Mesendoderm (in vitro differentiated cells): ENCODE measurements at places on chromosomes 5 and 9.

DNA sequence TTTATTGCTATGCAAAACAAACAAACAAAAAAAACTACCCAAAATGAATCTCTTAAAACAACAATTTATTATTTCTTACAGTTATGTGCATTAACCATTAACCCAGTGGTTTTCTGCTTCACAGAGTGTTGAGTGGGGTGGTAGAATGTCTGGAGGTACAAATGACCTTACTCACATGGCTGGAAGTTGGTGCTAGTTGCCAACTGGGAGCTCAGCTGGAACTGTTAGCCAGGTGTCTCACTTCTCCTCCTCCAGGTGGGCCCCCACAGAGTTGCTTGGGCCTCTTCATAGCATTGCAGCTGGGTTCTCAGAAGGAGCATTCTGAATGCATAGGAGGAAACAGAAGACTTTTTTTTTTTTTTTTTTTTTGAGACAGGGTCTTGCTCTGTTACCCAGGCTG, 10.5 kb upstream of the B4GALT1 start:
- no peak for DNase-seq
- no peaks in the 10 kb centered on the region for H3K4me1 ChIP-seq
- no peak overlapping the region for H3K4me3 ChIP-seq
- H3K27me3 ChIP-seq = no peaks in the 10 kb centered on the region

DNA sequence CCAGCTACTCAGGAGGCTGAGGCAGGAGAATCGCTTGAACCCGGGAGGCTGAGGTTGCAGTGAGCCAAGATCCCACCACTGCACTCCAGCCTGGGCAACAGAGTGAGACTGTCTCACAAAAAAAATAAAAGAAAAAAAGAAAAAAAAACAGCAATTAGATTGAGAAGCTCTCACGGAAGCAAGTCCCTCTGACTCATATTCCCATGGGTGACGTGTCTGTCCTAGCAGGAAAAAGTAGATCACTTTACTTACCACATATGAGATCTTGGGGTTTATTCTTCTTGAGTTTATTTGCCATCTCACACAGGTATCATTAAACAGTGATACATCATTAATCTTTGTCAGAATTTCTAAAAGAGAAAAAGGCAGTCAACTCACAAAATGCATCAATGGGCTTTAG, 62.6 kb downstream of the SUSD1 start:
- H3K36me3 ChIP-seq = no peaks in the 10 kb centered on the region
- no peak overlapping the region for H3K4me3 ChIP-seq
- no peaks in the 10 kb centered on the region for H3K4me1 ChIP-seq
- no peak overlapping the region for H3K27ac ChIP-seq

DNA sequence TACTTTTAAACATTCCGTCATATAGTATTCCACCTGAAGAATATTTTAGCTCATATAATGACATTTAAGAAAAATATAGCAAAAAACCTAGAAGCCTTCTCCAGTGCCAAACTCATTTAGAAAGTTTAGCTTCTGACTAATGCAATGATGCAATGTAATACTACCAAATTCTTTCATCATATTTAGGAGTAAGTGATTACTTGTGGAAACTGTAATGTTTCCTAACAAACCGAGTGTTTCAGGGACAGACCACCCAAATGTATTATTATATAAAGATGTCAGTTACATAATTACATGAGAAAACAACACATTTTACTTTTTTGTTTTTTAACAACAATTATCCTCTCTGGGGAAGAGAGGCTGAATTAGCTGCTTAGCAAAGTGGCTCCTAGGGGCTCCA, 316.2 kb downstream of the ARL15 start:
- H3K36me3 ChIP-seq = no peaks in the 10 kb centered on the region
- DNase-seq = no peak
- no peaks in the 10 kb centered on the region for H3K27me3 ChIP-seq
- H3K27ac ChIP-seq = no peak overlapping the region

GRCh38 chr5:64900618-64901017, 131.9 kb downstream of the CWC27 start:
- no peaks in the 10 kb centered on the region for H3K36me3 ChIP-seq

- no peak for DNase-seq
- no peak overlapping the region for H3K27ac ChIP-seq
- H3K4me1 ChIP-seq = no peaks in the 10 kb centered on the region
- H3K4me3 ChIP-seq = no peak overlapping the region
- no peaks in the 10 kb centered on the region for H3K27me3 ChIP-seq
Observed at GRCh38 chr5:165527577-165527976, 2022.2 kb downstream of the MAT2B start.

- H3K4me3 ChIP-seq = no peak overlapping the region
- no peaks in the 10 kb centered on the region for H3K27me3 ChIP-seq
- no peak overlapping the region for H3K27ac ChIP-seq
- no peaks in the 10 kb centered on the region for H3K4me1 ChIP-seq
Observed at GRCh38 chr5:4847766-4848165, 292.4 kb upstream of the ADAMTS16 start.

DNA sequence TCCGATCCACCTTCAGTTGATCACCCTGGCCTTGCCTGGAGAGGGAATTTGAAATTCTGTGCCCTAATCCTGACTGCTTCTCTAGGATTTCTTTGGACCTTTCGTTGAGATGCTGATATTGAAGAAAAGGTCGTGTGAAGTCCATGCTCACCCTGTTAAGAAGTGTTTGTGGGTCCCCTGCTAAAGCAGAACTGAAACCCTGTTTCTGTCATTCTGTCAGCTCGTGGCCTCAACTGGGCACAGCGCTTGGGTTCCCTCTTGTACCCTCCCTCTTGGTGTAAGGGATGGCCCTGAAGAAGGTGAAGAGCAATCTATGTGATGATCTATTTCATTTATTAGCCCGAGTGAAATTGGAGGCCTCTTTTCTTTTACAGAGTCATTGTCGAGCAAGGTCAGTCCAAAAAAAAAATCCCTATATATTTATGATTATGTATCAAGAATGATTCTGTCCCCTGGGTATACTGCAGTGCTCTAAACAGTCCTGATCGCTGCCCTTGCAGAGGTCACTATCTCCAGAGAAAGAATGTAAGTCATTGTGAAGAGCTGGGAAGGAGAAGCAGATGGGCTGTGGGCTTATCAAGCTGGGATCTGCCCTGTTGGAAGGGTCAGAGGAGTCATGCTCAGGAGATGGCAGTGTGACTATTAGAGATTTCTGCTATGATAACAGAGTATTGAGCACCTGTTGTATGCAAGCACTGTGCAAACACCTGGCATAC, 56.1 kb downstream of the WWC1 start:
- no peaks in the 10 kb centered on the region for H3K36me3 ChIP-seq
- H3K4me3 ChIP-seq = no peak overlapping the region
- DNase-seq = peak; percentile 57
- H3K4me1 ChIP-seq = peaks cover 4% of the 10 kb centered on the region
- no peak overlapping the region for H3K27ac ChIP-seq
- H3K27me3 ChIP-seq = no peaks in the 10 kb centered on the region

DNA sequence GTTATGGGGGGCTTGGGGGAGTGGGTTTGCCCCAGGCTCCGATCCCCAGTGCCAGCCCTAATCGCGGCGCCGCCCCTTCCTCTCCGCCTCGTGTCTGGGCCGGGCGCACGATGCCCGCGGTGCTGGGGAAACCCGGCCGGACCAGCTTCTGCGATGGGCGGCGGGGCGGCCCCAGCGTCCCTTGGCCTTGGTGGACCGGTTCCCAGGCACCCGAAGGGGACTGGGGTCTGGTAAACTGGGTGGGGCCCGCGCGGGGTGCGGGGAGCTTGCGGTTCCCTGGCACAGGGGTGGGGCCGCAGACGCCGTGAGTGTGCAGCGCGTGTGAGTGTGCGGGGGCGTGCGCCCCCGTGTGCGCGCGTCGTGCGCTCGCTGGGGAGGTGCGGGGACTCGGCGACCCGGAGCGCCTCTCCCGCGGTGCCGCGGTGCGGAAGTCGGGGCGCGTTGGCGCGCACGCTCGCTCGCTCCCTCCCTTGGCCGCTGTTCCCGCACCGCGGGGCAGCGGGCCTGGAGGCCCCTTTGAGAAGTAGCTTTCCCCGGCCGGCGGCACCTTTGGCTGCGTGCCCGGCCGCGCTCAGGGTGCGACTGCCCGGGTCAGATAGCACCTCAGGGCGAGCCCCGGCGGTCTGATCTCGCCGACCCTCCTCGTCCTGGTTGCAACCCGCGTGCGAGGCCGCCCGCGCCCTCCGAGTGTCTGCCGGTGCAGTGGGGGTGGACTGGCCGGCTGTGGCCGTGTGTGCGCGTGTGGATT, 568 bp downstream of the MACIR start:
- H3K27ac ChIP-seq = peak overlapping the region; percentile 80
- H3K4me1 ChIP-seq = no peaks in the 10 kb centered on the region
- no peaks in the 10 kb centered on the region for H3K27me3 ChIP-seq
- H3K36me3 ChIP-seq = no peaks in the 10 kb centered on the region
- peak; percentile 61 for DNase-seq
- H3K4me3 ChIP-seq = peak overlapping the region; percentile 87

DNA sequence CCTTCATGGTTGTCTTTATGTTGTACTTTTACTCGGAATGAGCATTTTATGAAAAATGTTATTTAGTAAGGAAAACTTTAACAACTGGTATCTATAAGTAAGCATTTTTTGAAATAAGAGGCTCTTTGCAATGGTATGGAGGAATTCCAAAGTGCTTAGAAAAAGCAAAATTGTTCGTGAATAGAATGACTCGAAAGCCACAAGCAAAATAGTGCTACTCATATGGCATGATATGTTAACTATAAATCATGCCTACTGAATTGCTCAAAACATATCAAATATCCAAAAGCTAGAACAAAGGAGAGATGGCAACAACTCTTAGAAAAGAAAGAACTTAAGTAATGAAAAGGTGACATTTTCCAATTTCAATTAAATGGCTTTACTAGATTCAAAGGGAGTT, 216.3 kb downstream of the KIAA0825 start:
- no peaks in the 10 kb centered on the region for H3K27me3 ChIP-seq
- DNase-seq = no peak
- H3K4me3 ChIP-seq = no peak overlapping the region
- H3K4me1 ChIP-seq = no peaks in the 10 kb centered on the region
- H3K36me3 ChIP-seq = no peaks in the 10 kb centered on the region
- no peak overlapping the region for H3K27ac ChIP-seq

DNA sequence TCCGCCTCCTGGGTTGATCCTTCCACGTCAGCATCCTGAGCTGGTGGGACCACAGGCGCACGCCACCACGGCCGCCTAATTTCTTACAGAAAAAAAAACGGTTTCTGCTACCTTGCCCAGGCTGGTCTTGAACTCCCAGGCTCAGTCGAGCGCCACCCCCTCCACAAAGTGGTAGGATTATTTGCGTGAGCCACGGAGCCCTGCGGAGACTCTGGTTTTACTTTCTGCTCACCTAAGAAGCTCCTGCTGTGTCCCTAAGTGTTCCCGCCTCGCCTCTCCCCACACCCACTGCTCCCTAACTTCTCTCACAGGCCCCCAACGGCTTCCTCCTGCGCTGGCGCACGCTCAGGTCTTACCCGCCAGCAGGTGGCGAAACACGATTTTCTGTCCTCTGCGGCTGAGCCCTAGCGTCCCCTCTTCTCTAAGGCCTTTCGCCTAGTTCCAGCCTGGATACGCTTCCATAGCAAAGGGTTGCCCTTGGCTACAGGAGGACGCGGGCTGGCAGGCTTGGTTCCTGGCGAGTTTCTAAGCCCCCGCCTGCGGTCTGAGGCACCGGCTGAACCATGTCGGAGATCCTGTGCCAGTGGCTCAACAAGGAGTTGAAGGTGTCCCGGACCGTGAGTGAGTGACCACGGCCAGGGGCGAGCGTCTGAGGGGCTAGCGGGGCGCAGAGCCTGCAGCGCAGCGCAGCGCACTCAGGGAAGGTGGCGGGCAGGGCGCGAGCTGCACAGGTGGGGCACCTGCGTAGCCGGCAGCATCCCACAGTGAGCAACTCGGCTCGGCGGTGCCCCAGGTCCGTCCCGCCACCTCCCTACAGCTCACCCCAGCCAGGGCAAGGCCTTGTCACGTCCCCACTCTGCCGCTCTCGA, at the start of gene SPEF2:
Gene SPEF2, plus strand, starts transcription at position 429 of the 869 bp plus-strand sequence. Its CDS starts 135 bp downstream, at position 564.
- peak within 1 kb of the TSS; percentile 83 for H3K4me3 ChIP-seq
- no peak within 1 kb of the TSS for H3K27ac ChIP-seq
- no peaks in the 10 kb centered on the region for H3K27me3 ChIP-seq
- peak; percentile 97 for DNase-seq
- no peaks in the 10 kb centered on the region for H3K4me1 ChIP-seq

GRCh38 chr5:91140657-91141056, 242.5 kb downstream of the ARRDC3 start:
- peak; percentile 86 for DNase-seq
- H3K4me1 ChIP-seq = peaks cover 6% of the 10 kb centered on the region
- H3K4me3 ChIP-seq = no peak overlapping the region
- H3K36me3 ChIP-seq = no peaks in the 10 kb centered on the region

DNA sequence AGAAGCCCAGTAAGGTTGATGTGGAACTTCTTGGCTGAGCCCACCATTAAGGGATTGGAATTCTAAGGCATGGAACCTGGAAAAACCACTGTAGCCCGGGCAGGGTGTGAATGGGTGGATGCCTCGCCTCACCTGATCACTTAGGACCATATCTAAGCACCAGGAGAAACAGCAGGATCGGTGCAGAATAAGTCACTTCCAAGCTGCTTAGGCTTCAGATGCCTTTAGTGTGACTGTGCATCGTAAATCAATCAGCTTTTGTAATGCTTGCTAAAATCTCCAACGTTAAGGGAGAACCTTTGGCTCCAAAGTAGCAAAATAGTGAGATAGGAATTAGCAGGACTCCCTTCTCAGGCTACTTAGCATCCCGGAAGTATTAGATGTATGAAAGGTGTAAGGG, 103.9 kb upstream of the MEGF10 start:
- no peak overlapping the region for H3K27ac ChIP-seq
- H3K4me3 ChIP-seq = no peak overlapping the region
- no peaks in the 10 kb centered on the region for H3K4me1 ChIP-seq
- no peaks in the 10 kb centered on the region for H3K36me3 ChIP-seq
- H3K27me3 ChIP-seq = no peaks in the 10 kb centered on the region

DNA sequence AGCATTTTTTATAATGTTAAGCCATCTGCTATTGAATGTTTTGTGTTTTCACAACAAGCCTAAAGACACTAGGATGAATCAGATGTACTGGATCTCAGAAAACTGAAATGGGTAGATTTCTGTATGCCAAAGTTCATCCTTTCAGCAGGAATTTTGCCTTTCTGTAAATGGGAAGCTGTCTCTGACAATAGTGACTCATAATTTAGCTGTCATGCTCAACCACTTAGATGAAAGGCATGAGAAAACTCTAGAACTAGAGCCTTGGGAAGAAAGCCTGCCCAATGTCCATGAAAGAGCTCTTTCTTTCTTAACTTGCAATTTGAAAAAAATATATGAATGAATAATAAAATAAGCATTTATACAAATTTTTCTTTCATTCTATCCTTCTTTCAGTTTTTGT, 616.0 kb upstream of the EDIL3 start:
- no peak for DNase-seq
- no peaks in the 10 kb centered on the region for H3K4me1 ChIP-seq
- H3K27me3 ChIP-seq = no peaks in the 10 kb centered on the region
- H3K36me3 ChIP-seq = no peaks in the 10 kb centered on the region
- H3K27ac ChIP-seq = no peak overlapping the region
- H3K4me3 ChIP-seq = no peak overlapping the region

GRCh38 chr9:77588271-77588937, 59.7 kb downstream of the GNA14 start:
- H3K27me3 ChIP-seq = no peaks in the 10 kb centered on the region
- H3K27ac ChIP-seq = peak overlapping the region; percentile 93
- H3K36me3 ChIP-seq = no peaks in the 10 kb centered on the region
- DNase-seq = peak; percentile 95

- peaks cover 2% of the 10 kb centered on the region for H3K4me1 ChIP-seq
- no peaks in the 10 kb centered on the region for H3K27me3 ChIP-seq
- H3K36me3 ChIP-seq = no peaks in the 10 kb centered on the region
- DNase-seq = no peak
Observed at GRCh38 chr9:69131682-69132081, 42.4 kb upstream of the TJP2 start.

- H3K27ac ChIP-seq = no peak overlapping the region
- no peaks in the 10 kb centered on the region for H3K36me3 ChIP-seq
- DNase-seq = no peak
- no peaks in the 10 kb centered on the region for H3K4me1 ChIP-seq
Observed at GRCh38 chr9:14136047-14136635, 177.8 kb downstream of the NFIB start.
